ENCODE measurements at places on chromosomes 5 and 9.

DNA sequence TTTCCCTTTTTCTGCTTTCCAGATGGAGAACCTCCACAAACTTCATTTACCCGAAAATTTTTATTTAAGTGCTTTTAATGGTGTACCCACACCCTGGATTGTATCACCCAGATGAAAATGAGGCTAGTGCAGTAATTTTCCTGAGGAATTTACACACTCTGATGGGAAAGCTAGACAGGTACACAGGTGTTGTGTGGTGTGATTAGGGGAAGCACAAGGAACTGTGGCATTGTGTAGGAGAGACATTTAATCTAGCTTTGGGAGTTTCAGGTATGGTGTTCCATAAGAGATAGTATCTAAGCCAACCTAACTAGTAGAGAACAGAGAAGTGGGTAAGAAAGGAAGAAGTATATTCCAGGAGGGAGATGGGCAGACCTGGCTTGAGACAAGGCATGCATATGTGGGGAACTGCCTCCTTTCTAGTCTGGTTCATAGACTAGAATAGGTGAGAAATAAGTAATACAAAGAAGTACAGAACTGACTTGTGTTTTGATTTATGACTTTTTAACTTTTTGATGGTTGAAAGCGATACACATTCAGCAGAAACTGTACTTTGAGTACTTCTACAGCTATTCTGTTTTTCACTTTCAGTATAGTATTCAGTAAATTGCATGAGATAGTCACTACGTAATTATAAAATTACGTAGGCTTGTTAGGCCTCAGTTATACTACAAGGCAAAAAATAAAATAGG is 22.9 kb upstream of the ROPN1L start:
- no peak for DNase-seq

GRCh38 chr5:57539281-57539701 is 56.7 kb upstream of the ACTBL2 start:
- no peak for DNase-seq

DNA sequence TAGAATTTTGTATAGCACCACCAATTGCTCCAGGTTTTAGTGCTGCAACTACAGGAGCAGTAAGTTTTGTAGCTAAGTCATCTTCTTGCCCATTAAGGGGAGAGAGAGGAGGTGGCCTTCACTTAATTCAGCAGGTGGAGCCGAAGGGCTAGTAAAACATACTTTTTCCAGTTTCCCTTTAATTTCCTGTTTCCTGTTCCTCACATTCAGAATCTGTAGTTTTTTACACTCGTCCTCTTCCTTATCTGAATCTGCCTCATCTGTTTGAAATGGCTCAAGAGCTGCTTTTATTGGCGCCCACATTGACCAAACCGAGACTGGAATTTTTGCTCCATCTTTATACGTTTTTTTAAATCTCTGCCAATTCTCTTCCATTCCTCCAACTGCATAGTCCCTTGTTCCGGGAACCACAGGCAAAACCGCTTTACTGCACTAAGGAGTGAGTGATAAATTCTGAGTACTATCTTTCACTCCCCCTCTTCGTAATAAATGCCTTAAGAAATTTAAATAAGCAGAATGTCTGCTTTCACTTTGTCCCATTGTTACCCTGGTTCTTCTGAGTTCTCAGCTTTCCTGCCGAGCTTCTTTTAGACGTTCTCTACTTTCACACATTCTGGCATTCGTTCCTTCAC is 133.9 kb downstream of the DROSHA start:
- no peak for DNase-seq

DNA sequence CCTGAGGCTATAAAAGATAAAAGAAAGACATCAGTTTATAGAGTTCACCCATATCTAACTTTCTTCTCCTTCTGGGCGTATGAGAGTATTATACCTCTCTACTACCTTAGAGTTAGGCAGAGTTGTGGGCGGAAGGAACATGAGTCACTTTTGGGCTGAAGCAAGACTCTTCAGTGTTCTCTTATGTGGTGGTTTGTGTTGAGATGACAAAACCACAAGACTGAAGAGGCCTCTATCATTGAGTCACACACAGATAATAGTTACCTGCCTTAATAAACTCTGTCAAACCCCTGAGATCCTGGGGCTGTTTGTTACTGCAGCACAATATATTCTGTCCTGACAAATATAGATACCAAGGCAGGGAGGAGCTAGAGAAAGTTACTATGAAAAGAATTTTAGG is 184.2 kb downstream of the EFNA5 start:
- no peak for DNase-seq

GRCh38 chr5:76342474-76342873 is 60.6 kb upstream of the IQGAP2 start:
- no peak for DNase-seq

DNA sequence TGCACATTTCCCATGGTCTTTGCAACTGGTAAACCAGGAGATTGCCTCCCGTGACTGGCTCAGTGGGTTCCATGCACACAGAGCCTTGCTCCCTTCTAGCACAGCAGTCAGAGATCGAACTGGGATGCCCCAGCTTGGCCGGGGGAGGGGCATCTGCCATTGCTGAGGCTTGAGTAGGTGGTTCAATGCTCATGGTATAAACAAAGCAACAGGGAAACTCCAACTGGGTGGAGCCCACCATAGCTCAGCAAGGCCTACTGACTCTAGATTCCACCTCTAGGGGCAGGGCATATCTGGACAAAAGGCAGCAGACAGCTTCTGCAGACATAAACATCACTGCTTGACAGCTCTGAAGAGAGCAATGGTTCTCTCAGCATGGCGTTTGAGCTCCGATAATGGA is 67.0 kb upstream of the PPP1R2B start:
- DNase-seq: no peak

DNA sequence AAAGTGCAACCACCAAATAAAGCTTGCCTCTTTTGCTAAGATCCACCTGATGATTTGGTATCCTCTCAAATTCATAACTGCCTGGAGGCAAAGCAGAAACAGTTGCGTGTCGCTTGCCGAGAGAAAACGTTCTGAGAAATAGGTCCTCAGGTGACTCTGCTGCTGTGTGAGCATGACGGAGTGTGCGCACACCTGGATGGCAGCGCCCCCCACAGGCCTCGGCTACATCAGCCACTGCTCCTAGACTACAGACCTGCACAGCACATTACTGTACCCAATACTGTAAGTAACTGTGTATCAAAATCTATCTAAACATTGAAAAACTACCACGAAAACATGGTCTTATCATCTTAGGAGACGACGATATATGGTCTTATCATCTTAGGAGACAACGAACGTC is 87.4 kb downstream of the CAMSAP1 start:
- no peak for DNase-seq

DNA sequence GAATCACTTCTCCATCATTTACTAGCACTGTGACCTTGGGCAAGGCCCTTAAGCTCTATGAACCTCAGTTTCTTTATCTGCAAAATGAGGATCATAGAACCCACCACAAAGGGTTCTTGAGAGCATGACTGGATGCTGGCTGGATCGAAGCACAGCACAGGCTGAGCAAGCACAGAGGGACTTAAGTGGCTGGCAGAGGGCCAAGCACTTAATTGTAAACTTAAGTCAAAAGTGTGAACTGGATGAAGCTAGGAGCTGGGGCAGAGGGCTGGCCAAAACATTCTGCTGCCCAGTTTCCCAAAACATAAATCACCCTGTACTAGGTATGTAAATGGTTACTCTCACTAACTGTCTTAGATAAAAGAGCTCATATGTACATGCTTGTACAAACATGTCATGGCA is 112.3 kb upstream of the WWC1 start:
- no peak for DNase-seq

GRCh38 chr5:136200130-136200529 is 7.2 kb upstream of the SMIM32 start:
- DNase-seq: no peak

GRCh38 chr5:42026446-42026845 is 101.4 kb downstream of the FBXO4 start:
- no peak for DNase-seq

GRCh38 chr5:127801751-127802476 is 98.7 kb downstream of the CCDC192 start:
- no peak for DNase-seq

DNA sequence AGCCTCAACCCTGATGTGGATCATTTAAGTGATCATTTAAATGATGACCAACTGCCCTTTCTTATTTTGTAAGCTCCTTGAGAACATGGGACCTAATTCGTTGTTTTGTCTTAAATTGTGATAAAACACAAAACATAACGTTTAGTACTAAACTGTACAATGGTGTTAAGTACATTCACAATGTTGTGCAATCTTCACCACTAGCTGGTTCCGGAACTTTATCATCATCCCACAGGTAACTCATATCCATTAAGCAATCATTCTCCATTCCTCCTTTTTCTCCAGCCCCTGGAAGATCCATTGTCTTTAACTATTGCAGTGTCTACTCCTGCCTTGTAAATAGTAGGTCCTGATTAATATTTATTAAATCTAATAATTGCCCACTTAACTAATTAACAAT is 460.5 kb upstream of the BRINP1 start:
- DNase-seq: no peak

GRCh38 chr5:93010037-93010436 is 571.0 kb downstream of the NR2F1-AS1 start:
- no peak for DNase-seq

DNA sequence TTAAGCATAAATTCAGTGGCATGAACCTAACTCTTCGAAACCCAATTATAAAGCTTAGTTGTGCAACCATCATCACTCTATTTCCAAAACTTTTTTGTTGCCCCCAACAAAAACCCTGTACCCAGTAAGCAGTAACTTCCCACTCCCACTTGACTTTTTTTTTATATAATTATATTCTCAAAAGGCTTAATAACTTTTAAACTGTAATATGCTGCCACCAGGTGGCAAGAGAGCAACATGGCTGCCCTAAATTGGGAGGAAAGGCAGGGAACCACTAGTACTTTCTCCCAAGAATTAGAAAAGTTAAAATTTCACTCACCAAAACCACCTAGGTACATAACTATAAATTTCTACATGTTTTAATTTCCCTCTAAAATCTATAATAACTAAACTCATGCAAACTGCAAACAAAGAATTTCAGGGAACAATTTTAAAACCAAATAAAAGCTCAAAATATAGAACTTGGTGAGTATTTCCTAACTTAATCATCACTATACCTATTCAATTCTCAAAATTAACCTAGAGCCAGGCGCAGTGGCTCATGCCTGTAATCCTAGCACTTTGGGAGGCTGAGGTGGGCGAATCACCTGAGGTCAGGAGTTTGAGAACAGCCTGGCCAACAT is 50.2 kb upstream of the RNF38 start:
- peak; percentile 9 for DNase-seq

GRCh38 chr5:142319105-142319504 is 5.7 kb downstream of the SPRY4 start:
- no peak for DNase-seq

GRCh38 chr9:76067696-76068095 is 177.2 kb downstream of the PCSK5 start:
- DNase-seq: no peak

DNA sequence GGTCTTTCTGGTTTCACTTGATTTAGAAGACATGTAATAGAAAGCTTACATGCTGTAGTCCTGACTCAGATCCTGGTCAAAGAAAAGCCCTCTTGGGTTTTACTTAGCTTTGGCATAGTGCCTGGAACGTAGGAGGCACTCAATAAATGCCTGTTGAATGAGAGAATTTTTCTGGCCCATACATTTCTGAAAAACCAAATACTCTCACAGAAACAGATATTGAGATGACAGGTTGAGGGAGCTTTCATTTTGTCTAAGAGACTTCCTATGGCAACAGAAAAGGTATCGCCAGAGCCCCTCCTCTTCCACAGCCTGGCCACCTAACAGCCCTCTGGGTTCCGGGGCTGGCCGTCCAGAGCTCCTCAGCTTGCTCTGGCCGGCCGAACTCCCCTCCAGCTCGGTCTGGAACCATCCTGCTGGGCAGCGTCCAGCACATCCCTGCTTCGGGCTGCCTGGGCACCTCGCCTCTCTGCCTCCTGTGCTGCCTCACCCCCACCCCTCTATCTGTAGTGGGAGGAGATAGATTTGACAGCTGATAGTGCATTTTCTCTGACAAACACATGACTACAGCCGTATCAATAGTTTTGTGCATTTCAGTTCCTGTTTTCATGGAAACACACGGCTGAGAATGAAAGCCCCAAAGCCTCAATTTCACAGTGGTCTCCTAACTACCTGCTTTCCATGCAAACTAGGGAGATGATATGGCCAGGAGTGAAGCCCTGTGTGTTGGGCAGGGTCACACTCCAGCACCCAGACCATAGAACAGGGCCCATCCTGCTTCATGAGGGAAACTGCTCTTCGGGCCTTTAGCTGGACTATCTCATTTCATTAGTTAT is 1.1 kb downstream of the IL4 start:
- no peak for DNase-seq

GRCh38 chr5:132272311-132273210 is 15.1 kb downstream of the PDLIM4 start:
- DNase-seq: peak; percentile 87

- no peak for DNase-seq
Observed at GRCh38 chr9:127778280-127779135, at the start of gene SH2D3C. Gene SH2D3C (minus strand): TSS chr9:127778666. CDS start chr9:127778627, 39 bp downstream.

DNA sequence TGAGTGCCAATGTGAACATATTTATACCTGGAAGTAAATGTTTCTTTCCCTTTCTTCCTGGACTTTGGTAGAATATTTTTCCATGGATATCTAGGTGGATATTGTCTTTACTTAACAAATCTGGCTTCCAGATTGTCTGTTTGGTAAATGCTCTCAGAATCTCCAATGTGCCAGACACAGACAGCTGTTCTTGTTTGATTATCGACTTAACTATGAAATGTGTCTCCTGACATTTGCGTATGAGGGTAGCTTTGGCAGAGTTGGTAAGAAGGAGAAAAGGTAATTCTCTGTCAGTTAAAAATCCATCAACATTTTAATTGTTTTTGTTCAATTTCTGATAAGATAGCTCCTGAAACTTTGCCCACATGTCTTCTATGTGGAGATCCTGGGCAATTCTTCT is 196.4 kb upstream of the NUDT12 start:
- no peak for DNase-seq

DNA sequence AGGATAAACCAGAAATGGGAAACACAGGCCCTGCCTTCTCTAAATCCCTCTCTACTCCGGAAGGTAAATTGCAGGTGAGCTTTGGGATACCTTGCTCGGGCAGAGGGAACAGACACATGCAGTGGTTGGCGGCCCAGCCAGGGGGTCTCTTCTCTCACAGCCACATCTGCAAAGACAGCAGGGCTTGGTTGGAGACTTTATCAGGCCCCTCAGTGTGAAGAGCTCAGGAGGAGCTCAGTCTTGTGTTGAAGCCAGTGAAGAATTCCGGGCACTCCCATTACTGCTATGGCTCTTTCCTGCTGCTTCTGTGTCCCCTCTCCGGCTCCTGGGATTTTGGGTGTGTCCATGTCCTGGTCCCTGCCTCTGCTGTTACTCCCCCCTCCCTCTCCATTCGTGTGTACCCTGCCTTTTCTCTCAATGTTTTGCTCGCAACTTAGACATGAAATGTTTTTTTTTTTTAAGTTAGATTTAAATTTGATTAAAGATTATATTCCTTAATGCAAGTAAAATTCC is 99.8 kb downstream of the TRIO start:
- DNase-seq: no peak
